ENCODE measurements at places on chromosomes 16 and 17. TPM values are rescaled to one million over a fixed set of nuclear protein-coding genes. Genes with fewer than 3 reads are reported as not detected.

DNA sequence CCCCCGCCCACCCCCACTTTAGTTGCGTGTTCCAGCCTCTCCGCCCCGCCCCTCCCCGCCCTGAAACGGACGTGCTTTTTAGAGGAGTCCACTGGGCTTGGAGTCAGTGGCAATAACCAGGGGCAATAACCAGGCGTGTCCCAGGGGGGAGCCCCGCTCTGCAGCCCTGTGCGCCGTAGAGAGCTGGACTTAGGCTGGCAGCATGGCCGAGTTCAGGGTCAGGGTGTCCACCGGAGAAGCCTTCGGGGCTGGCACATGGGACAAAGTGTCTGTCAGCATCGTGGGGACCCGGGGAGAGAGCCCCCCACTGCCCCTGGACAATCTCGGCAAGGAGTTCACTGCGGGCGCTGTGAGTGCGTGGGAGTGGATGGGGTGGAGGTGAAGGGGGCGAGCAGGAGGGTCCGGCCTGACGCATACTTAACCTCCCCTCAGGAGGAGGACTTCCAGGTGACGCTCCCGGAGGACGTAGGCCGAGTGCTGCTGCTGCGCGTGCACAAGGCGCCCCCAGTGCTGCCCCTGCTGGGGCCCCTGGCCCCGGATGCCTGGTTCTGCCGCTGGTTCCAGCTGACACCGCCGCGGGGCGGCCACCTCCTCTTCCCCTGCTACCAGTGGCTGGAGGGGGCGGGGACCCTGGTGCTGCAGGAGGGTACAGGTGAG, at the start of gene ALOX15B:
TSS of gene ALOX15B (plus strand) at position 106 of the 657 bp plus-strand sequence. CDS start at position 203, 97 bp downstream.
- DNase-seq, result peak; percentile 40

GRCh38 chr16:49835161-49835777, 20.6 kb downstream of the ZNF423 start:
- DNase-seq, result no peak

The MYCBPAP gene
- polyA plus RNA-seq, result not detected

- DNase-seq, result no peak
Observed at GRCh38 chr16:5430598-5430997, 333.0 kb upstream of the EEF2KMT start.

DNA sequence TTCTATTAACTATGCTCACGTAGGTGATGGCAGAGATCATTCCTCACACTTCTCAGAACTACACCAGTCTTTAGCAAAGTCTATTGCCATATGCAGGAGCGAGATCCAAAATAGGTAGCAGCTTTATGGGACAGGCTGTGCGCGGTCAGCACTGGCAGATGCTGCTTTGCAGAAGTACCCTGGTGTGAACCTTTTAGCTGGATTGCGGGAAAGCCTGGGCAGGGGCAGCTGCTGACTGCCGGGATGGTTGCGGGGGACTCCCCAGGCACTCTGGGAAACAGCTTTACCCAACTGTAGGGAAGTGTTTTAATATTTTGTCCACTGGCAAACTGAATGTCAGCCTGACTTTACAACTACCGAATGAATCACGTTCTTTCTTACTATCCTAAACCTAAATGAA, 251.3 kb downstream of the HS3ST3A1 start:
- no peak for DNase-seq

DNA sequence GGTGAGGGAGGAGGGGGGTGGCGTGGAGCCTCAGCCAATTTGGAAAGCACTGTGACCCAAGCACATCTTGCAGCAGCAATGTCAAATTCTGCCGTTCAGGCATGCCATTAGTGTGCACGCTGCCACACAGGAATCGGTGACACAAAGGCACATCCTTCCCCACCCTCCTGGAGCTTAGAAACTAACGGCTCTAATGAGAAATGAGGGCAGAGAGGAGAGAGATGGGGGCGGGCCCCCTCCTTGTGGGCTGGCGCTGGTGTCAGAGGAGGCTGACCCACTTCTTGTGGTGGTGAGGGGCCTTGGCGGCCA, 94.8 kb downstream of the RTN4RL1 start:
- no peak for DNase-seq

DNA sequence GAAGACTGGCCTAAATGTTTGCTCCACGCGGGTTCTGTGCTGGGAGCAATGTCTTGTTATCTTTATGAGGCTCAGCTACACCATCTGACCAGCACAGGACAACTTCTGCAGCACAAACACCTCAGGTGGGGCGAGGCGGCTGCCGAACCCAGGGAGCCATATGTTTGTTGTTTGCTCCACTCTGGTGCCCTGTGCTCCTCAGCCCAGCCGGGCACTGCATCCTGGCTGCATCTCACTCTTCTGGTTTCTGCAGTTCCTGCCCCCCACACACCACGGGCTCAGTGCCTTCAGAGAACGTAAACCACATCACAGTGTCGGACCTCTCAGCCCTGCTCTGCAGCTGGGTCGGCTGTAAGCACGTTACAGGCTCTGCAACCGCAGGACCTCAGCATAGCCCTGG, 32.4 kb downstream of the MXRA7 start:
- DNase-seq, result no peak

The OR3A2 gene
- polyA plus RNA-seq, result not detected

DNA sequence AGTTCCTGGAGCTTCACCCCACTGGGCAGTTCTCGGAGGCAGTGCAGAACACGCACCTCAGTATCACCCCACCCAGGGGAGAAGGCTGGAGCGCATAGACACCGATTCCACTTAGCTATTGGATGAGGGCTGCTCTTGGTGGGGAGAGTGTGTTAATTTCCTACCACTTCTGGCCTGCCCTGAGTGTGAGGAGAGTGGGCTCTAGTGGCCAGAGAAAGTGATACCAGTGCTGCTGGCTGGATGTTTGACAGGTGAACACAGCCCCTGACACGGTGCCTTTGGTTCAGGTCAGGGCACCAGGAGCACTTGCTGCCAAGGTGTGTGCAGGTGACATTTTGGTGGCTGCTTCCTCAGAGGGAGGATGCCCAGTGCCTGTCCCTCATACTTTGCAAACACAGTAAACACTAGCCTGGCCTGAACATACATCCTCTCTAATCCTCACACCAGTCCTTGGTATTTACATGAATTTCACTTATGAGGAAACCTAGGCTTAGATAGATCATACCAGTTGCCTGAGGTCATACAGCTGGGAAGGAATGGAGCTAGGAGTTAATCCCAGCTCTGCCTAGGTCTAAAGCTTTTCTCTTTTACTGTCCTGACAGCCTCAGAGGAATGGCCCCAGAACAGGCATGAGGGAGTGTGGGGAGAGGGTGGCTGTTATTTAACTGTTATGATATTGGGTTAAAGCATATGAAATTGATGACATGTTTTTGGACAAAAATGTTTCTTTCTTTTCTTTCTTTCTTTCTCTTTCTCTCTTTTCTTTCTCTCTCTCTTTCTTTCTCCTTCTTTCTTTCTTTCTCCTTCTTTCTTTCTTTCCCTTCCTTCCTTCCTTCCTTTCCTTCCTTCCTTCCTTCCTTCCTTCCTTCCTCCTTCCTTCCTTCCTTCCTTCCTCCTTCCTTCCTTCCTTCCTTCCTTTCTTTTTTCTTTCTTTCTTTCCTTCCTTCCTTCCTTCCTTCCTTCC, 21.0 kb upstream of the ITGAX start:
- DNase-seq, result peak; percentile 47

The CNTNAP1 gene
- 0.24 TPM for polyA plus RNA-seq

The PHLPP2 gene
- 0.57 TPM for polyA plus RNA-seq

DNA sequence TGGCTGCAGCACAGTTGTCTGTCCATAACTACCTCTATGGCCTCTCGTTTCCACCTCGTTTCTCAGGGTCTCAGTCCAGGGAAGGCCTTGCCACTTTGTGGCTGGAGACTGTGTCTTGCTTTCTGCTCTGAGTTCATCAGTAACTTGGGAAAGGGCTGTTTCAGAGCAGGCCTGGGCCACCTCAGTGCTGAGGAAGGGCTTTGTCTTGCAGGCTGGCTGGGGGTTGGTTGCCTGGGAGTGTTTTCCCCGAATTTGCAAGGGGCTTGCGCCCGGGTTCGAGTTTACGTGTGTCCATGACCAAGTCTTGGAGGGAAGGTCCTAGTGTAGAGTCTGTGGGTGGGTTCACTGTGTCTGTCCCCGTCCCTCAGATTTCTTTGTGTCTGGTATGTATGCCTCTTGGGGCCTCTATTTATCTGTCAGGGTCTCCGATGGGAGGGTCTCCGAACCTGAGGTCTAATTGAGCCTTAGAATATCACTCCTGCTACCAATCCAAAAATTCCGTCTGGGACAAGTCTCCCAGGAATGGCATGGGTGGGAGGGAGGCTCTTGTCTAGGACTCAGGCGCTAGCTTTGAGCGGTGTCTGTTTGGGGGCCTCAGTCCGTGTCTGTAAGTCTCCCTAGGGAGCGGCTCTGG, 594 bp upstream of the TGFB1I1 start:
- no peak for DNase-seq

DNA sequence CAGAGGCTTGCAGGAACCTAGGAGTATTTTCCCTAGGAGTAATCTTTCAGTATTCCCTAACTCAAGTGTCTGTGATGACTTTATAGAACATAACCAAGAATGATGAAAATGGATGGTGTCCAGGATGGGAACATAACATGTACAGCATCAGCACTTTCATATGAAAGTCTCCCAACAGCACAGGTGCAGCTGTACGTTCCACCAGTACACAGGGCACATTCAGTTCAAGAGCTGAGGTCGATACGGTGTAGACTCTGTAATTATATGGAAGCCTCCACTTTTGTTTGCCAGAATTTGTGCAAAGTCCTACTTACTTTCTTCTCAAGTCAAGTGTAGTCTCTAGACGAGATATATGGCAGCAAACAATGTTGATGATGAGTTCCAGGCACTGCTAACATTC, 46.2 kb upstream of the CRYM start:
- DNase-seq, result no peak

The ATAD5 gene
- 0.24 TPM for polyA plus RNA-seq

DNA sequence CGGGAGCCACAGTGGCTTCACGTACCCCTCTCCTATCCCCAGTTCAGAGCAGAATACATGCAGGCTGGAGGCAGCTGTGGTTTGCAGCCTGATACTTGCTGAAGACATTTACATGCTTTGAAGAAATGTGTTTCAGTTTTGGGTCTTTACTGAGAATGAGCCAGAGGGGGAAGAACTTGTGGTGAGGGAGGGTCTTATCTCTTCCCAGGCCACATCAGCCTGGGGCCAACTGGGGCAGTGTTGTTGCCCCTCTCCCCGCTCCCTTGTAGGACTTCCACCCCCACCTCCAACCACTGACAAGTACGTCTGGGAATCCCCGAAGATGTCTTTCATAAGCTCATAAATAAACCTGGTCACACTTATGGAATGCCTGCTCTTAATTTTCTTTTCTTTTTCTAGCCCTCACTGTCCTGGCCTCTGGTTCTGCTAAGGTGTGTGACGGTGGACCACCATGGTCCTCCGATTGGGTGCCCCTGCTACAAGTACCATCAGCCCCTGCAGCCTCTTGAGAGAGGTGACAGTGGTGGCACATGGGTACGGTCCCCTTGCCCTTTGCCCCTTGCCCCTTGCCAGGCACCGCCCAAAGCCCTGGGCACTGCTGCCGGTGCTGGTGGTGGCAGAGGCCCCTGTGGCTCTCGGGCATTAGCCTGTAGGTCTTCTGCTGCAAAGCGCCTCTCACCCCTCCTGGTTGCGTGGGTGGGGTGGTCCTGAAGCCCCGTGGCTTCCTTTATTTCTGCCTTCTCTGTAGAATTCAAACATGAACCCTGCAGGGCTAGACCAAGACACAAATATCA, 144.8 kb upstream of the RPH3AL start:
- no peak for DNase-seq

GRCh38 chr17:40565769-40566409, 617 bp upstream of the CCR7 start:
- DNase-seq, result no peak

DNA sequence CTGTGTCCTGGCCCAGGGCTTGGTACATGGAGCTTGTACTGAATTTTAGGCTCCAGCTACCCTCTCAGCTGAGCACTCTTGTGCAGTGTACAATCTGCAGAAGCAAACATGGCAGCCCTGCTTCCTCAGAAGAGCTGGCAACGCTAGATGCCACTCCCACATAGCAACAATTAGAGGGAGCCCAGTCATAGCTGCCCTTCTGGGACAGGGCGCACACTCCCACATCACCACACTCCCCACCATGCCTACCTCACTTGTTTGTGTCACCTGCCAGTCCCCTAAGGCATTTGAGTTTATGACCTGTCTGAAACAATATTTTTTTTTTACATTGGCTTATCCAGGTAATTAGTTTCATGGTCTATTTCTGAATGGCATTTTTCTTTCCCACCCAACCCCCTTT, 72.3 kb downstream of the C17orf67 start:
- no peak for DNase-seq

DNA sequence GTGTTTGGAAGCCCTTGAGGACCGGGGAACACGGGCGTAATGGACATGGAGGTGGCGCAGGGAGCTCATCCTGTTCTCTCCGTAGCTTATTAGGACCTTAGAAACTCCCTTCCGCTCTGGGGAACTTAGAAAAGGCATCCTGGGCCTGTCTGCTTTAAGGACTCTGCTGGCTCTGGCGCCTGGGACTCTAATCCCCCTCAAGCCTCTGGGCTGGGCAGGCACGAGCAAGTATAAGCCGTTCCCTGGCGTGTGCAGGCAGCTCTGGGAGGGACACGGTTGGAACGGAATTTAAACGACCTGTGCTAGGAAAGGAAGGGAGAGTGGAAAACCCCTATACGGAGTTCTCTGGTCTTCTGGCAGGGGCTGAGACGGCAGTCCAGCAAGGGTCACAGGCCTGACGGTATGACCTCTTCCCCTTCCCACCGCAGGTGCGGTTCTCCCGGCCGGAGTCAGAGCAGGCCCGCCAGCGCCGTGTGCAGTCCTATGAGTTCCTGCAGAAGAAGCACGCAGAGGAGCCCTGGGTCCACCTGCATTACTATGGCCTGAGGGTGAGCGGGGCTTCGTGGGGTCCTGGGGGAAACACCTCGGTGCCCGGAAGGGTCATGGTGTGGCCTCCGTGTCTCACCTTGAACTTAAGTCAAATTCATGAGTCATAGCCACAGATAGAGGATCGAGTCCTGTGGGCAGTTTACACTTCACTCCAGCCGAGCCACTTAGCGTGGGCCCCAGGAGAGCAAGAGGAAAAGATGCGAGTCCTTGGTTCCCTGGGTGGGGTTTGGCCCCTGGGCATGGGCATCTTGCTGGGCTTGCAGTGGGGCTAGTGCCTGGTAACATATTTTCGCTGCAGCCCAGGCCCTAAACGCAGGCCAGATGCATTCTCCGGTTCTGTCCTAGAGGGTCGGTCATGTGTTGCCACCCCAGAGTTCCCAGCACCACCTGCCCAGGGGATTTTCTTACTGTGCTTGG, 17.7 kb downstream of the POLR3E start:
- DNase-seq, result no peak

The ZNF624 gene
- polyA plus RNA-seq, result 3.2 TPM

The RRAD gene
- 0.42 TPM for polyA plus RNA-seq

- no peak for DNase-seq
Observed at GRCh38 chr17:72906306-72906705, 186.2 kb downstream of the SLC39A11 start.

DNA sequence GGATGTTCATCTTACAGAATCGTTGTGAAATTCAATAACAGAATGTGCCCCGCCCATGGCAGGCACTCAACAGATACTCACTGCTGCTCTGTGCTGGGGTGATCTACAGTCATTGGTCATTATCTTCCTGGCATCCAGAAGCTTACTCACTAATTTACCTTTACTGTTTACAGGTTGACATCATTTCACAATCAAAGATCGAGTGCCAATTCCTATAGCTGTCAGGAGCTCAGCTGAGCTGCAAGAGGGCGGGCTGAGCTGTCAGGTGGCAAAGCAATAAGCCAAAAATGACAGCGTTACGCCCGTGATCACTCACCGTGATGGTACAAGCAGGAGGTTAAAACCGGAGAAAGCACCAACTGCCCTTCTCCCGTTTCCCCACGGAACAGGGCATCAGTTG, 51.2 kb downstream of the LITAF start:
- DNase-seq, result no peak

The TPSG1 gene
- not detected for polyA plus RNA-seq

All from CD14-positive monocyte (primary cell).